ENCODE measurements at places on chromosomes 6 and 20. TPM values are rescaled to one million over a fixed set of nuclear protein-coding genes. Genes with fewer than 3 reads are reported as not detected.

DDX43 gene
- total RNA-seq: not detected

CST4 gene
- not detected for total RNA-seq

LST1 gene
- not detected for total RNA-seq

RBPJL gene
- total RNA-seq: not detected

DNA sequence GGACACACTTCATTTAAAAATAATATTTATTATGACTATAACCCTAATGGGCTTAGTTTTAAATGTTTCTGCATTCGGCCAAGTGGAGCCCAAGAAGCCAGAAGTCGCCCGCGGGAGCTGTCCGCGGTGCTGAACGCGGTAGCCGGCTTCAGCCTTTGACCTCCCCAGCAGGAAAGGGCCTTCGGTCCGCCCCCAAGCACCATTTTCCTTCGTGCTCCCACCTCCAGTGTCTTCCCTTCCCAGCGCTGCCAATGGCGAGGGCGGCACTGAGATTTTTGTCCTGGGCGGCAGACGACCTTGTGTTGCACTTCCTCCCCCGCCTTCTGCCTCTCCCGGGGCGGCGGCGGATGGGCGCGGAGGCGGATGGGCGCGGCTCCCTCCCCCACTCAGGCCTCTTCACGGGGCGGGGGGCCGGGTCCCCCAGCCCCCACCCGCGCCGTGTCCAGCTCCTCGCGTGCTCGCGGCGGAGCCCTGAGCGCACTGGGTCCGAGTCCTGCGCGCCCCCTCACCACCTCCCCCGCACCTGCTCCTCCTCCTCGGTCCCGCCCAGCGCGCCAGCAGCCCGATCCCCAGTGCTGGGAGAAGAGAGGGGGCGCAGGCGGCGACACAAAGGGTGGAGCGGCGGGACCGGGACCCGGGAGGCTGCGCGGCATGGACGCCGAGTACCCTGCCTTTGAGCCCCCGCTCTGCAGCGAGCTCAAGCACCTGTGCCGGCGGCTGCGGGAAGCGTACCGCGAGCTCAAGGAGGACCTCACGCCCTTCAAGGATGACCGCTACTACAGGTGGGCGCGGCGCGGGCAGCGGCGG, 23.6 kb upstream of the TMEM181 start:
- DNase-seq: peak; percentile 67

DNA sequence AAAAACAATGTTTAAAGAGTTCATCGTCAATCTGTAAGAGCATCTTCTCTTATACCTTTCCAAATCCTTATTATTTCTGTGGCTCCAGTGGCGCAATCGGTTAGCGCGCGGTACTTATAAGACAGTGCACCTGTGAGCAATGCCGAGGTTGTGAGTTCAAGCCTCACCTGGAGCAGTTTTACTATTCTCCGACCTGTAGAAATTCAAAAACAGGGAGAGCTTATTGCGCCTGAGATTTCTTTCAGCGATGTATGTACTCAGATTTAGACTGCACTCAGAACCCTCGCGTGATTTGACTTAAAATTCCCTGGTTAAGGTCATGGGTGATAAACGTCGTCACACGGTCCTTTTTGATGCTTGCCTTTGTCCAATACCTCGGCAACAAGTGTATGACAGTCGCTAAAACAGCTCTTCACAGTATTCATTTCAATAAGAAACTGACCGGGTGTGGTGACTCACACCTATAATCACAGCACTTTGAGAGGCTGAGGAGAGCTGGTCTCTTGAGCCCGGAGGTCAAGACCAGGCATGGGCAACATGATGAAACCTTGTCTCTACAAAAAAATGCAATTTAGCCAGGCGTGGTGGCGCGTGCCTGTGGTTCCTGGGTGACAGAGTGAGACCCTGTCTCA, 11.9 kb downstream of the GPX5 start:
- no peak for DNase-seq

GRCh38 chr6:159093609-159094443, 49.0 kb upstream of the TAGAP start:
- no peak for DNase-seq

- no peak for DNase-seq
Measured at GRCh38 chr6:26472549-26473290, 15.0 kb downstream of the BTN2A1 start.

DNA sequence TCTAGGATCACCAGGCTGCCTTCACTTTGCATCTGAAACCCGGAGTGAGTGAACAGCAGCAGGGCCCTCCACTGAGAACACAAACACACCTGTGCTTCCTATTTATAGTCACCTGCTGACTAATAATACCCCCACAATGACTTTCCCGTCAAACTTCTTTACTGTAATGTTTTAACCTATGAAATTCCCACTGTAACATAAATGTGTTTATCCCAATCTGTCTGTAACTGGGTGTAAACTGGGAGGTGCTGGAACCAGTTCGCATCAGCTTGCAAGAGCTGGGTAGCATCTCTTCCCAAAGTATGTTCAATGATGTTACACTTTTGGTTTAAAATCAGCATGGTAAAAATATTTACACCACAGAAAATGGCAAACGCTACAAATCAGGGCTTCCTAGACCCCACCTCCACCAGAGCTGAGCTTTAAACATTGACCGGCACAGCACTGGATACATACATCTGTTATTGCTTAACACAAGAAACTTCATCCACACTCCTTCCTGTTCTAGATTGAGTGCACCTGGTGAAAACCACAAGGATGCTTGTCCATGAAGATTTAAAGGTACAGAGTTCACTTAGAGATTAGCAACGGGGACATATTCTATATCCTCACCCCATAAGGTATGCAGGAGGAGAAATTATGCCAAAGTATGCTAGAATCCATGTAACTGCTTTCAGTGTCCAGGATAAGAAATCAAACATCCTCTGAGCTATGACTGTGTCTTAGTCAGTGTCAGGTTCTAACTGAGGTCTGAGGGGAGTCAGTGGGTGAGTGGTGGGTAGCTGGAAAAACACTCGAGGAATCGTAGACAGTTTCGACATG, 79.0 kb downstream of the ALDH8A1 start:
- DNase-seq: no peak

GRCh38 chr20:3672547-3673171, 9.2 kb downstream of the ADAM33 start:
- no peak for DNase-seq

DNA sequence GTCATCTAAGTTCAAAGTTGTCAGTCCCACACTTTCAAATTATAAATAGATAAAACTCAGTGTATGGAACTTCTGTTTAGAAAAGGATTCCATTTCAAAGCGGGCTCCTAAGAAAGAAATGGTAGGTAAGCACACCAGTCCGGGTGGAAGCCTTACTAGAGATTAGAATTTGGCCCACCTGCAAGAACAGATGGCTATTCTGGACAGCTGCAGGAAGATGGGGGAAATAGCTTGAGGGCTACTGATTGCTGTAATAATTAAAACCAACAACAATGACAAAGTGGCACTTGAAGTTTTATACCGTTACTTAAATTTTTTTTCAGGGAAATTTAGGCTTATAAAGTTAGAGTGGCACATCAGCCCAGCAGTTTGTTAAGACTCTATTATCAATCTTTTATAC, 83.3 kb downstream of the HIVEP2 start:
- DNase-seq: no peak

- DNase-seq: no peak
Measured at GRCh38 chr6:102501615-102502014, 1108.1 kb downstream of the GRIK2 start.

All from A673 (cell line).